RCC 7860 (cell line): ENCODE measurements at places on chromosomes 2 and 18.

DNA sequence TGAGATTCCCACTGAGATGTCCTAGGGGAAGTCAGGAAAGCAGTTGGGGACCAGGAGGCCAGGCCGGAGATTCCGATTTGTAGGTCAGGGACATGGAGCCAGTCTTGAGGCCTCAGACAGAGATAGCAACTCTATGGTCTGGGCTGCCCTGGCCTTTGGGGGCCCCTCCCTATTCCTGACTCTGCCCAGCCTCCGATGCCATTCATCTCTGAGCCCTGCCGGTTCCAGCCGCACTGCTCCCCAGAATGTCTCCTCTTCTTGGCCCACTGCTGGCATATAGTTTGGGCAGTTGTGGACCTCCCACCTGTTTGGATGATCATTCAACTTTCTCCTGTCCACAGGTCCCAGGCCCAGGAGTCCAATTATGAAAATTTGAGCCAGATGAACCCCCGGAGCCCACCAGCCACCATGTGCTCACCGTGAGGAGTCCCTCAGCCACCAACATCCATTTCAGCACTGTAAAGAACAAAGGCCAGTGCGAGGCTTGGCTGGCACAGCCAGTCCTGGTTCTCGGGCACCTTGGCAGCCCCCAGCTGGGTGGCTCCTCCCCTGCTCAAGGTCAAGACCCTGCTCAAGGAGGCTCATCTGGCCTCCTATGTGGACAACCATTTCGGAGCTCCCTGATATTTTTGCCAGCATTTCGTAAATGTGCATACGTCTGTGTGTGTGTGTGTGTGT lies 16.4 kb downstream of the SIGLEC15 start:
- DNase-seq, result no peak

- DNase-seq, result no peak
These were observed 1.3 kb downstream of the ERICH2 start for GRCh38 chr2:170771421-170771937.

- DNase-seq, result no peak
These were observed 33.2 kb downstream of the FRZB start for GRCh38 chr2:182833084-182833854.

- DNase-seq, result no peak
These were observed 37.3 kb downstream of the RHBDD1 start for GRCh38 chr2:226873051-226873620.

DNA sequence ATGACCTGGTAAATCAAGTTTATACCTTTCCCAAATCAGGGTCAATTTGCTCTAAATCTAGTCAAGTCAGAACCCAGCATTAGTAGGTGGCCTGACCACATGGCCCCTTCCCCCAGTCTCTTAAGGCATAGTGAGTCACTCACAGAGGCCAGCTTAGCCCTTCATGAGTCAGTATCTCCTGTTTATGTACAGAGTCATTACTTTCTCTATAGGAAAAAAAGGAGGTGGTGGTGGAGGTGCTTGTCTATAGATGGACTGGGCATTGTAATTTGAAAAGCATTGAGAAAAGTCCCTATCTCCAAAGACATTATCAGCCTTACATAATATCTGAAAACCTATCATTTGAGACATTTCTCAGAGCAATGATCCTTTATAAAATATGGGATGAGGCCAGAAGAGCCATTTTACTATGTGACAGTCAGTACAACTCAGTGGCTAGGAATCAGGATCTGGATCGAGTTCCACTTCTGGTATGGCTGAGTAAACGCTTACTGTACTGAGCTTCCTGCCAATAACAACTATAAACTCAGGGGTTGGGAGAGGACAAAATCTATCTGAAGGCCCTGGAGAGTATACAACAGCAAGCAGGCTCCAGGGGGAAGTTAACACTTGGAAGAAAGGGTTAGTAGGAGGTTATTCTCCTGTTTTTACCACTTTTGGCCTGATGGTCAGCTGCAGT lies 22.5 kb upstream of the SIGLEC15 start:
- DNase-seq, result peak; percentile 89

- DNase-seq, result no peak
These were observed 16.4 kb upstream of the KCNG3 start for GRCh38 chr2:42510191-42510590.

DNA sequence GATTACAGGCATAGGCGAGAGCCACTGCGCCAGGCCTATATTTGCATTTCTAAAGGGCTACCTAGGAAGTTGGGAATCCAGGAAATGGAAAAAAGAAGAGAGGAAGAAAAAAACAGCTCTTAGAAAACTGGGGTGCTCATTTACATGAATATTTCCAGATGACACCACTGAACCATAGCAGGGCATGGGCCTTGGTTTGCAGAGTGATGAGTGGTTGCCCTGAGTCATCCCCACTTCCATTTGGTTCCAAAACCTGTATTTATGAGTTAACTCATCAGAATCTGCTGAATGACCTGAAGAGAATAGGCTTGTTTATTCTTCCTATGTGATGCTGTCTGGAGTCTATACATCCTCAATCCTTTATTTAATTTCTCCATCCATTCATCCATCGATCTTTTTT lies 36.2 kb downstream of the EHD3 start:
- peak; percentile 29 for DNase-seq

- no peak for DNase-seq
These were observed 159.2 kb upstream of the SH3BP4 start for GRCh38 chr2:234792621-234793022.

GRCh38 chr2:7933672-7934071 lies 748.2 kb upstream of the ID2 start:
- no peak for DNase-seq

DNA sequence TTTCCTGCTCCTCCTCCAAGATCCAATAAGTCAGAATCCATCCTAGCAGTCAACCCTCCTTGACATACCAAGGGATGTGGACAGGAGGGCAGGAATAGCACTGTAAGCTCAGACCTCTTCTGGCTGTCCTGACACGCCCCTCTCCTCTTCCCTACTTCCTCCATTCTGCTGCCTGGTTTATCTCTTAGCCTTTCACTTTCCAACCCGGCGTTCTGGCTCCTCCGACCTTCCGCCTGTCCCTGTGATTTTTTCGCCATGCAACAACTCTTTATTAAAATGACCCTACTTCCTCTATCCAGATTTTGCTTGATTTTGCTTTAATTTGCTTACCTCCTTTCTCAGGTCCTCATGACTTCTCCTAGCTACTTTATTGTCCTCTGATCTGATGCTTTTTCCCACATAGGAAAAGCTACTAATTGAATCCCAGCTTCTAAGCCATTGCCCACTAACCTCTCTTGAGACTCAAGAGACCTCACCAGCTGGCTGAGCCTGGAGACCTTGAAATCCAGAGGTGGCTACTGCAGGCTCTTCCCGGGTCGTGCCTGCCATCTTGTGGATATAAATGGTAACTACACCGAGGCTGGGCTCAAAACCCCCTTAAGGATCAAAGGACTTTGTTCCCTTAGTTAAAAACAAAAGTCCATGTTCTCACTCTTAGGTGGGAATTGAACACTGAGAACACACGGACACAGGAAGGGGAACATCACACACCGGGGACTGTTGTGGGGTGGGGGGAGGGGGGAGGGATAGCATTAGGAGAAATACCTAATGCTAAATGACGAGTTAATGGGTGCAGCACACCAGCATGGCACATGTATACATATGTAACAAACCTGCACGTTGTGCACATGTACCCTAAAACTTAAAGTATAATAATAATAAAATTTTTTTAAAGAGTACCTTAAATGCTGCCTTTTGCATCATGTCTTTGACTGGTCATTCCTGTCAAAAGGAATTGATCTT lies 139.4 kb downstream of the AKAIN1 start:
- peak; percentile 19 for DNase-seq

- no peak for DNase-seq
These were observed 233.0 kb upstream of the TNP1 start for GRCh38 chr2:217092710-217093379.

DNA sequence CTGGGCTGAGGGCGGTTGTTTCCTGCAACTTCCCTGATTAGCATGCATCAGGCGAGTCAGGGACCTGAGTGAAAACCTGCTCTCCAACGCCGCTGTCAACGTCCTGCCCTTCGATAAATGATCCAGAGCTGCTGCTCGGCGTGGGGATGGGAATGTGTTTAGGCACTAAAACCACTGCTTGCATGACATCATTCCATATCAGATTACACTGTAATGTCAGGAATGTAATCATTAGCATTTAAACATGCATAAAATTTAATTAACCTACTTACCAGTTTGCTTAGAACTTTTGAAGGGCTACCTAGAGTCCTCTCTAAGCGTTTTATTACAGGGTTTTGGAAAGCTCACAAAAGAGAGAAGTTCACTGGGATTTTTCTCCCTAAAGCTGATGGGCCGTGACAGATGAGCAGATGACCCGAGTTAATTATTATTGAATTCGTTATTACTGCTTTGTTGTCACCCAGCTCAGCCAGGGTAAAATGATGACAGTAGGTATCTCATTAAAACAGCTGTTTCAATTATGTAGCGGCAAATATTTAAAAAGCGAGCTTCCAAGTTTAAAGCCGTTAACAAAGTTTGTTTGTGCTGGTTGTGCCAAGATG lies 685.6 kb upstream of the SALL3 start:
- no peak for DNase-seq

GRCh38 chr2:219722276-219722879 lies 94.9 kb downstream of the SLC4A3 start:
- peak; percentile 84 for DNase-seq

DNA sequence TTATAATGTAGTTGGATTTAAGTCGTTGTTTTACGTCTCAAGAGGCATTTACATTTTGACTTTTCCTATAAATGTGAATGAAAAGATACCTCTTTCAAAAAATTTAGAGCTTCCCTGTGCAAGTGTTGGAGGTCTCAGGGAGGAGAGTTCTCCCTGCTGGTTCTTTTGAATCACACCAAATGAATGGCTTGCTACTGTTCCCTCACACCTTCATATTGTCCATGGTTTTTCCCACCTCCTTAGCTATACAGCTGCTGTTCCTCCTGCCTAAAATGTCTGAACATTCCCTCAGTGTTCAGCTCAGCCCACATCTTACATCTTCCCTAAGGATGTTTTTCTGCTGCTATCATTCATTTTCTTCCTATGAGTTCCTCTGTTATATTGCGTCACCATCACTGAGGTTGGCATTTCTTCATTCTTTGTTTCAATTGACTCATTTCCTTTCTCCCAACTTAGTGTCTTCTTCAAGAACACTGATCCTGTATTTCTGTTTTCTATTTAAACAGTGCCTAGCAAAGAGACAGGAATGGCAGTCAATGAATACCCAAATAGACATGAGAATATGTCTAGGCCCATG lies 46.0 kb downstream of the COX7A2L start:
- peak; percentile 67 for DNase-seq

DNA sequence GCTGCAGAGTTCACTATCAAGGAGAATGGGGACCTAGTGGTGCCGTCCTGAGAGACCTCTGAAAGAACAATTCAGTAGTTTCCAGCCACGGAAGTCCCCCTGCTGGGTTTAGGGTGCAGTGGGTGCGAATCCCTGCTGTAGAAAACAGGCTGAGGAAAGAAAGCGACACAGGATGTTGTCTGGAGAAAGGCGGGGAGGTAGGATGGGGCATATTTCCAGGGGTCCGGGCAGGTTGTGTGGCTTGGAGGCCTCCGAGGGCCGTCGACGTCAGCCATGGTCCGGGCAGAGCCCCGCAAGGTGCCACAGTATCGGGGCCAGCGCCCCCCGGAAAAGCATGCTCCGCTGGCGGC lies 807 bp upstream of the CREB1 start:
- peak; percentile 34 for DNase-seq

DNA sequence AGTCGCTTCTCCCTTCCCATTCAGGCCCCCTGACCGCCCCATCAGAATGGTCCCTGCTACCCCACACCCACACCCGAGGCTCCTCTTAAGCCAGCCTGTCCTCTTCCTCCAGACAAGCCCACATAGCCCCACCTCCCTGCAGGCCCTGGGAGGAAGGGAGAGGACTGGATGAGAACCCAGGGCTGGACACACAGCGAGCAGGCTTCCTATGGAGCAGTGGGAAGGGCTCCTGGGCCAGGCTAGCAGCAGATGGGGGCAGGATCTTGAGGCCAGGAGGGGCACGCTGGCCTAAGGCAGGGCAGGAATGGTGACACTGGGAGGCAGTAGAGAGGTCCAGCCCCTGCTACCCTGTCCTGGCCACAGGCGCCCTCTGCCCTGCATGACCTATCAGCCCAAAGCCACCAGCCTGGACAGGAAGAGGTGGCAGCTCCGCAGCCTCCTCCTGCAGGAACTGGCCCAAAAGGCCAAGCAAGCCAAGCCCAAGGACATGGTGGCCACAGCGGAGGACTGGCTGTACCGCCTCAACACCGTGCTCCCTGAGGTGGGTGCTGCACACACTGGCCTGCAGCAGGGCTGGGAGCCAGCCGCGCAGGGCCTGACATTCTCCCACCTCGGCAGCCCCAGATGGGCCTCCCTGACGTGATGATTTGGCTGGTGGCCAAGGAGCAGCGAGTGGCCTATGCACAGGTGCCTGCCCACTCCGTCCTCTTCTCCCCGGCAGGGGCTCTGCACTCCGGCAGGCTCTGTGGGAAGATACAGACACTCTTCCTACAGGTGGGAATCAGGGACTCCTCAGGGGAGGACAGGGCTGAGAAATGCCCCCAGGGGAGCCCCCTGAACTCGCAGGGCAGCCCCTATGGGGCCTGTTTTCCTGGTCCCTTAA lies 43.3 kb downstream of the FER1L5 start:
- DNase-seq, result no peak

DNA sequence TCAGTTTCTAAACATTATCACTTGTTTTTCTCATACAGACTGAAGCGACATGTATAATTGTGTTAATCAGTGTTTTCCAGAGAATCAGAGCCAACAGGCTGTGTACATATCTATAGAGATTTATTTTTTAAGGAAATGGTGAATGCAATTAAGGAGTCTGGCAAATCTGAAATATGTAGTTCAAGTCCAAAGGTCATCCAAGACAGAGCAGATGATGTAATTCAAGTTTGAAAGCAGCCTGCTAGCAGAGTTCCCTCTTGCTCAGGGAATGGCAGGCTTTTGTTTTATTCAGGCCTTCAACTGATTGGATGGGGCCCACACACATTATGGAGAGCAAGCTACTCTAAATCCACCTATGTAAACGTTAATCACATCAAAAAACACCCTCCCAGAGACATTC lies 282.6 kb downstream of the CBLN2 start:
- DNase-seq, result no peak

DNA sequence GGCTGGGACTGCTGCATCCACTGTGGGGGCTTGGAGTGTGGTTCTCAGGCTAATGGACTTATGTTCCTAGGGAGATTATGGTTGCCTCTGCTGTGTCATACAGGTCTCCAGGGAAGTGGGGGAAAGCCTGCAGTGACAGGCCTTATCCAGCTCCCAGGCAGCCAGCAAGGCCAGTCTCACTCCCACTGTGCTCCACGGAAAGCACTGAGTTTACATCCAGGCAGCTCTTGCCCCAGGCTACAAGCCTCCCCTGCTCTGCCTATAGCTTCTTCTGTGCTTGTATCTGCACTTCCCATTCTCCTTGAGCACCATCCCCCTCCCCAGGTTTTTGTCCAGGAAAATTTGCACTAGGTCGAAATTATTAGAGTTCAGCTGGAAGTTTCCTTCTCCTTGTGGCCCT lies 231.9 kb downstream of the ZRANB3 start:
- no peak for DNase-seq

GRCh38 chr18:75247611-75248421 lies 37.2 kb downstream of the TSHZ1 start:
- DNase-seq, result peak; percentile 29

- DNase-seq, result peak; percentile 85
These were observed 187.1 kb downstream of the GULP1 start for GRCh38 chr2:188478724-188479123.
